ENCODE measurements at places on chromosomes 12 and 14.

DNA sequence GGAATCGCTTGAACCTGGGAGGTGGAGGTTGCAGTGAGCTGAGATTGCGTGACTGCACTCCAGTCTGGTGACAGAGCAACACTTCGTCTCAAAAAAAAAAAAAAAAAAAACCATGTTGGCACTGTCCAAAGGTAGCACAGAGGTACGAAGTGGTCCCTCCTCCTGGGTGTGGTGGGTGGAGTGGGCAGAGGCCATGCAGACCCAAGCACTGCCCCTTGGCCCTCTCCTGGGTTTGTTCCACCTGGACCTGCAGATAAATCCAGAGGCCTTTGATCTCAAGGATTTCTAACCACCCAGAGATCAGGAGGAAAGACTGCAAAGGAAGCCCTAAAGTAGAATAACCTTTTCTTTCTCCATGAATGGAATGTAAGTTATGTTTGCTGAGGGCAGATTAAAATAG, 8.7 kb upstream of the GALNT6 start:
- no peak for DNase-seq

DNA sequence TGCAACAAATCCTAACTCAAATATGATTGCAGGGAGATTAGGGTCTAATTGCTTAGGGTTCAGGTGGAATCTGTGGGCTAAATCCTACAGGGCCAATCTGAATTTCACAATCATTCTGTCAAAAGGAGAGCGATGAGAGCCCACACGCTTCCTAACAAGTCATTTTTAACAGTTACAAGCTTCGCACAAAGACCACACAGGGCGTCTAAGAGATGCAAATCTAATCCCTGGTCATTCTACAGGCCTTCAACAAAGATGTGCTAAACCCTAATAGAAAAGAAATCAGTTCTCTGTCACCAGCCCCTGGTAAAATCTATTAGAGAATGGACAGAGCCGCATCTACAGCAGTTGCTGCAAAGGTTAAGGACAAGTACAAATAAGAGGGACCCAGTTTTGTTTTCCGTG, 15.3 kb downstream of the NKX2-1 start:
- DNase-seq: no peak

- DNase-seq: no peak
Observed at GRCh38 chr12:119008691-119009221, 27.4 kb downstream of the SRRM4 start.

GRCh38 chr14:93974299-93974698, 2.1 kb downstream of the ASB2 start:
- DNase-seq: no peak

Data from stimulated activated CD8-positive, alpha-beta memory T cell treated with anti-CD3 and anti-CD28 coated beads, Interleukin-15, amount 100 ng/mL, for 48 hours (primary cell).